ENCODE measurements at places on chromosomes 5 and 9. TPM values are rescaled to one million over a fixed set of nuclear protein-coding genes. Genes with fewer than 3 reads are reported as not detected.

DNA sequence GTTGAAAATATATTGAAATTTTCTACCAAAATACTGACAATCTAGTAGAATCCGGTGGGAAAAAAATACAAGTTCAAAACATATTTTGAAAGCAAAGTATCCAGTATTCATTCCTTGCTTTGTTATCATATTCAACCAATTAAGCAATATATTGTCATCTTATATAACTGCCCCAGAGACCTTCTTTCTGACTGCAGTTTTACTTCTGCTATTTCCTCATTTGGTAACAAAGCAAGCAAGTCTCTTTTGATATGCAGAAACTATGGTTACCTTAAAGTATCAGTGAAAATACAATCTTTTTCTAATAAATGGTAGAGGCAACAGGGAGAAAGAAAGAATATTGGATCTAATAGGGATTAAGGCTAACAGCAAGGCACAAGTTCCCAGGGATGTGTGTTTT is 663.7 kb upstream of the MEF2C start:
- DNase-seq = no peak

- no peak for DNase-seq
These were observed 493.4 kb upstream of the TUSC1 start for GRCh38 chr9:26171691-26172090.

Gene FOXD4
- total RNA-seq = 0.23 TPM

DNA sequence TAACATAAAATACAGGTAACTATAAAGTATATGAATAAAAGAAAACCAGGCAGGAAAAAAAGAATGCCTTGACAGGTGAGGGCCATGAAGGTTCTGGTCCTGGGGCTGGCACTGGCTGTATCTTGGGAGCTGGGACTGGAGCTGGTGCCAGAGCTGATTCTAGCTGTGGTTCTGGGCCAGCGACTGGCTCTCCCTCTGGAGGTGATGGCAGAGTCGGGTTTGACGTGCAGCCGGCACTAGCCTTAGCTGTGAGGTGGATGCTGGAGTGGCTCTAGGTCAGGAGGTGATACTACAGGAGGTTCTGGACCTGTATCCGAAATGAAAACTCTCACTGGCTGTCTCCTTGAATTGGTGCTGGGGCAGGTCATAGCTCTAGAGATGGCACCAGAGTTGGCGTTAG is 22.3 kb downstream of the OBP2B start:
- DNase-seq = no peak

DNA sequence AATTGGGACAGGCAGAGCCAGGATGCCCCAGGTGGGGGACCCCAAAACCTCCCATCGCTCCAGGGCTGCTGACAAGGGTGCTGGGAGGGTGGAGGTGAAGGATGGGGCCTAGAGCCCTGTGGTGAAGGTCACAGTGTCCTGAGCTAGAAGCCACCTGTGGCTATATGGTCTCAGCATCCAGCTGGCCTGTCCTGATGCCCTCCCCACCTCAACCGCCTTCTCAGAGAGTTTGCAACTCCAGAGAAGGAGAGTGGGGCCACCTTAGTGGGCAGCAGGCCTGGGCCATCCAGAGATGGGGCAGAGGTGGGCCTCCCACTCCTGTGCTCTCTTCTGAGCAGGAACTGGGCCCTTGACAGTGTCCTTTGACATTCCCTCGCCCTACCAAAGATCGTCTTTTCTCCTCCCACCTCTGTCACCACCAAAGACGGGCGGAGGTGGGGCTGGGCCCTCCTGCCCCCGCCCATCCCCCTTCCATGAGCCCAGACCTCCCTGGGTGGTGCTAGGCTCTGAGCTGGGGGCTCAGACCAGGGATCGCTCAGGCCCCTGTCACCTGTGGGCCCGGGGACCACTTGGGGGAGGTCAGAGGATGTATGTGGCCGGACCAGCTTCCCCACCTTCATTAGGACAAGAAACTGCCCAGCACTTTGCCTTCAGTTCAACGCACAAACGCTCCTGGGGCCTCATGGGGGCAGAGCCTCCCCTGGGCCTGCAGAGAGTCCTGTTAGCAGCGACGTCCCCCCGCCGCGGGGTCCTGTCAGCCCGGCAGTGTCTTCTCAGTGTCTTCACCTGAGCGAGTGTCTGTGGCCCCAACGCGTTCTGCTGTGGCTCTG is 10.0 kb upstream of the DOLPP1 start:
- no peak for DNase-seq

- DNase-seq = no peak
These were observed 73.7 kb downstream of the VPS13A start for GRCh38 chr9:77251050-77251449.

Gene CENPH
- total RNA-seq = 35.6 TPM

Gene LRRC70
- total RNA-seq = 0.13 TPM

DNA sequence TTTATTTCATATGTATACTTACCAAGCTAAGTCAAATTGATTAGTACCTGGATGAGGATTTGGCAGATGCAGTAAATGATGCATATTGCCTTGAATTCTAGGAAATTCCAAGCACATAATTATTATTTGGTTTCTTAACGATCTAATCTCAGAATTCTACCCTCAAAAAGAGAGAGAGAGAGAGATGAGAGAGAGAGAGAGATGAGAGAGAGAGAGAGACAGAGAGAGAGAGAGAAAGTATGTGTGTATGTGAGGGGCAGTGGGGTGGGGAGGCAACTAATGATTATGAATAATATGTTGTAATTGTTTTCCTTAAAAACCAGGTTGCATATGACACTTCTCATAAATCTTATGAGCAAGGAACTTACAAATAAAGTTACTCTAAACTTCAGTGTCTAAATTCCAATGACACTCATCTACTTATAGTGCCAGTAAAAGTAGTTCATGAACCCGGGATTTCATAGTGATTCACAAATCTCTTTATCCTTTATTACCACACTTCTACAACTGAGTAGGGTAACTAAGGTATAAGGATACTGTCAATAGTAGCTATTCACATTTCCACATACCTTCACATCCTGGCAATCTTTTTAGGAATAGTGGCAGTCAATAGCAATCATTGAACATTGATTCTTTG is 60.5 kb upstream of the EDIL3 start:
- no peak for DNase-seq

Gene SHOC1
- 0.10 TPM for total RNA-seq

DNA sequence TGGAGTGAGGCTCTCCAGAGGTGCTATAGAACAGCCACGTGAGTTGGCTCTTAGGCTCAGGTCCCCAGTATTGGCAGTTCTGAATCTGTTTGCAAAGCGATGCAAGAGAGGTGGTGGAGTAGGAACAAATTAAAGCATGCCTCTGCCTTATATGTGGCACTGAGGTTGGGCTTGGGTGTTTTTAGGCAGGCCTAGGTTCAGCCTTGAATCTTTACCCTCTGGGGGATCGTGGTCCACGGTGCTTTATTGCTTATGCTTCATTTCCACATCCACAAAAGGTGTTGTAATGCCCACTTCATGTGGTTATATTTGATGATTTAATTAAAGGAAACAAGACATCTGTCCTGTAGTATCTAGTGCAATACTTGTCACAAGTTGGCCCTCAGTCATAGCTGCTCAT is 56.2 kb downstream of the CD180 start:
- DNase-seq = no peak

DNA sequence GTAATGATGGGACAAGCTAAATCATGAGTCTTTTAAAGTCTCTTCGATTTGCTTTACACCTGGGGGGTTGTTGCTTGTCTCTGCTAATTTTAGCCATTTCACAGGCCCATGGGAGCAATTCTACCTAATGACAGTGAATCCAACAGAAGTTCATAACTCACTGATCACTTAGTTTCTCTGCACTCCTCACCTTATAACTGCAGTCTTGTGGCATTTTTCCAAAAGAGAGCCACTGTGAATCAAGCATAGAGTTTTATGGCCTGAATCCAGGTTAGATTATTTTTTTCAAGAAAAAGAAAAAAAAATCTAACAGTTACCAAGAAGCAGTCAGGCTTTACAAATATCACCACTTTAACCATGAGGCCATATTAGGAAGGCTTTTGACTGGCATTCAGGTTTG is 1.5 kb upstream of the IL7R start:
- no peak for DNase-seq

- no peak for DNase-seq
These were observed 4.6 kb upstream of the DUSP1 start for GRCh38 chr5:172775326-172776234.

GRCh38 chr5:28750251-28750650 is 1711.9 kb upstream of the CDH9 start:
- no peak for DNase-seq

DNA sequence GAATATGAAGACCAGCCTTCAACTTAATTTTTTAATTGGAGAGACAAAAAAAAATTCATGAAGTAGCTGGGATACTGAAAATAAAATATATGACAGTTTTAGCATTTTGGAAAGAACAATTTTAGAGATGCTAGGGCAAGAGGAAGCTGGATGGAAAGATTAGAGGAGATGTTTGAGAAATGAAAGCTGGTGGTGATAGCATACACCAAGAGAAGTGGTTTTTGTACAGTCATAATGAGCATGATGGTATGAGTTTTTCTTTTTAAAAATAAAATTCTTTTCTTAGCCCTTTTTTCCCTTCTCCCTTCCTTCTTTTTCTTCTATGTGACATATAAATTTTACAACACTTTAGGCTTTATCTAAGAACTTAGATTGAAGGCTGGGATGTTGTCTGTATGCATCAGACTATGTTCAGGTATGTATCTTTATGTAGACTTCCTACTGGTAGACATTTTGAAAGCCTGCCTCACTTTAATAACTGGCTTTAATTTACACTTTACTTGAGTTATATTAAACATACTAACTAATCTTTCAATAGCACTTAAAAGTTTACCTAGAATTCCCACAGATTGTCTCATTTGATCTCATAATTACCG is 522.5 kb downstream of the TLE4 start:
- DNase-seq = no peak

Gene SPATA6L
- 0.13 TPM for total RNA-seq

Gene ELAVL2
- total RNA-seq = not detected

- no peak for DNase-seq
These were observed 240.6 kb upstream of the ADAMTSL1 start for GRCh38 chr9:18233311-18233710.

Gene CYSRT1
- total RNA-seq = 0.67 TPM

Gene ENTPD8
- 3.9 TPM for total RNA-seq

GRCh38 chr5:81787474-81788242 is 36.8 kb upstream of the SSBP2 start:
- DNase-seq = no peak
